ENCODE measurements at places on chromosomes 12 and 14. TPM values are rescaled to one million over a fixed set of nuclear protein-coding genes. Genes with fewer than 3 reads are reported as not detected.

DNA sequence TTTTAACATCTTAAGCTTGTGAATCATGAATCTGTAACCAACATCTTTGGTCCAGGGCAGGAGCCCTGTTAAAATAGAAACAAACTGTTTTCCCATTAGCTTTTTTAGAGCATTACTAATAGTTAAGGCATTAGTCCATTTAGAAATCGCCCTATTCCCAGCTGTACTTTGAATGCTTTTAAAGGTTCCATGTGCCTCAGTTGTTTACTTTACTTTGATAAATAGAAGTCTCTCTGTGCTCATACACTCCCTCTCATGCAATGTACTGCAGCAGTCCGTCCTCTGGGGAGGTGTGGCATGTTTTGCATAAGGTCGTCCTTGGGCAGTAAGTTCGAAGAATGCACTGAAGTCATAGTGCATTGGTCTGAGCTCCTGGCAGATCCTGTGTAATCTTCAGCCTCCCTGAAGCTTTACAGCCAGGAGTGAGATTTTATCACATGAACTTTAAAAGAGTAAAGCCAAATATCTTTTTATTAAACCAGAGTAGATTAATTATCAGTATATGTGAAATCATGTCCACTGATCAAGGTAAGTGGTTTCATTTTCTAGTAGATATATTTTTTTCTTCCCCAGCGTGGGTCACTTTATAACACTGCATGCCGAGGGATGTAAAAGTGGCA, 134.7 kb downstream of the FGD4 start:
- peak; percentile 73 for DNase-seq

The ADGRD1 gene
- not detected for total RNA-seq

GRCh38 chr14:95062946-95063345, 94.4 kb downstream of the DICER1 start:
- no peak for DNase-seq

DNA sequence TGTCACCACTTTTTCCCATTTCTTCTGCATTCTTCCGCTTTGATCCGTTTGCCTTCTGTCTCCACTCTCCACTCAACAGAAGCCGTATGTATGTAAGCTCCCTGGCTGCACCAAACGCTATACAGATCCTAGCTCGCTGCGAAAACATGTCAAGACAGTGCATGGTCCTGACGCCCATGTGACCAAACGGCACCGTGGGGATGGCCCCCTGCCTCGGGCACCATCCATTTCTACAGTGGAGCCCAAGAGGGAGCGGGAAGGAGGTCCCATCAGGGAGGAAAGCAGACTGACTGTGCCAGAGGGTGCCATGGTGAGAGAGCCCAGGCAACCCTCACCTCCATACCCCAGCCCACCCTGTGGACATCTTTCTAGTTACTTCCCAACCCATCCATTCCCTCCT, 8.3 kb downstream of the GLI1 start:
- DNase-seq = no peak

- no peak for DNase-seq
Observed at GRCh38 chr14:101449114-101449513, 112.2 kb upstream of the DIO3 start.

DNA sequence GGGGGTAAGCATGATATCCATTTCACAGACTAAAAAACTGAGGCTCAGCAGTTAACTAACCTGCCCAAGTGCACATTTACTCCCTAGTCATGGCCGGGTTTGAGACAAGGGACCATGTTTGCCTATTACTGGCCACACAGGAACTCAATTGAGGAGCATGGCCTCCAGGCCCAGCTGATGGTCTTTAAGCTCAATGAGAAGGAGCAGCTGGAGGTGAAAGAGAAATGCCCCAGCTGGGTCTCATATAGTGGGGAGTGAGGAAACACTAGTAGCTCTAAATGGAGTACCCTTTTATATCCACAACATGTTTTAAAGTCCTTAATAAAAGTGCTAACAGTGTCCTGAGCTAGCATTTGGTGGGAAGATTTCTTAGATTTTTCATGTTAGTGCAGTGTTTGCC, 1.6 kb downstream of the TDP1 start:
- no peak for DNase-seq

The LBHD2 gene
- not detected for total RNA-seq

DNA sequence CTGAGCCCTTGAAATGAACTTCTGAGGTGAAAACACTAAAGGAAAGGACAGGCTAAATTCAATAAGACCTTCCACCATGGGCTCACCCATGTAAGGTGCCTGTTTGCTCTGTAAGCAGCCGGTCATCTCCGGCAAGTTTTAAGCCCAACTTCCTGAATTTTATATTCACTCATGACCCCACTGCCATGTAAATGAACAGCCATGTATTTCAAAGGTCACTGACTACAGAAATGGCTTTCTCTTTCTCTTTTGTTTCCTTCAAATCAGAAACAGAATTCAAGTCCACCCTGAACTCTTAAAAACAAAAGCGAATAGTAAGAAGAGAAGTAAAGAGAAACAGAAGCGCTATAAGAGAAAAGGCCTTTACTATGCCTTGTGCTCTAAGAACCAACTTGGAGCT, 61.7 kb upstream of the OVCH1 start:
- DNase-seq = no peak

GRCh38 chr12:94206886-94207285, 58.5 kb downstream of the PLXNC1 start:
- DNase-seq = no peak

The TMEM260 gene
- total RNA-seq = 16.0 TPM

The CCDC196 gene
- not detected for total RNA-seq

DNA sequence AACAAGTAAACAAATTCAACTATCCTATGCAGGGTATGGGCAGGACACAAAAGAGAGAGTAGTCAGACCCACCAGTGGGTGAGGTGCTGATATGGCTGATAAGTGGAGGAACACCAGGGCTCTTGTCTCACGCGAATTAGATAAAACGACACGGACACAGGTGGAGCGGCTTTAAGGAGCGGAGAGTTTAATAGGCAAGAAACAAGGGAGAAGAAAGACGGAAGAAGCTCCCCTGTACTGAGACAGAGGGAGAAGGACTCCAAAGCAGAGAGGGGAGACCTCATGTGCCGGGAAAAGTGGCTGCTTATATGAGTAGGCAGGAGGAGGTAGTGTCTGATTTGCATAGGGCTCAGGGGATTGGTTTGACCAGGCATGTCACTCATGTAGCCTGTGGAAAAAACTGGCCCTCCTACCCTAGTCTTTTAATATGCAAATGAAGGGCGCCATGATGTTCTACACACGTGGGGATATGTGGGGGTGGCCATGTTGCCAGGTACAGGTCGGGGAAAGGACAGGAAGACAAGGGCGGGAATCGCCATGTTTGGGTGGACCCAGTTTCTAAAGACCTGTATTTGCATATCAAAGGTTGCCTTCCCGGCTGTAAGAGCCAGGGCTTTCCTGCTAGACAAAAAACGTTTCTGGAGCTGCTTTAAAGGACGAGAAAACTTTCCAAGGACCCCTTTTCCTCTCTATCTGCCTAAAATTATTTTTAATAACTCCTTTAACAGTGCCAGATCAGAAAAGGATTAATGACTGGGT, 28.8 kb downstream of the RPGRIP1 start:
- DNase-seq = peak; percentile 93

The TEAD4 gene
- 8.8 TPM for total RNA-seq

DNA sequence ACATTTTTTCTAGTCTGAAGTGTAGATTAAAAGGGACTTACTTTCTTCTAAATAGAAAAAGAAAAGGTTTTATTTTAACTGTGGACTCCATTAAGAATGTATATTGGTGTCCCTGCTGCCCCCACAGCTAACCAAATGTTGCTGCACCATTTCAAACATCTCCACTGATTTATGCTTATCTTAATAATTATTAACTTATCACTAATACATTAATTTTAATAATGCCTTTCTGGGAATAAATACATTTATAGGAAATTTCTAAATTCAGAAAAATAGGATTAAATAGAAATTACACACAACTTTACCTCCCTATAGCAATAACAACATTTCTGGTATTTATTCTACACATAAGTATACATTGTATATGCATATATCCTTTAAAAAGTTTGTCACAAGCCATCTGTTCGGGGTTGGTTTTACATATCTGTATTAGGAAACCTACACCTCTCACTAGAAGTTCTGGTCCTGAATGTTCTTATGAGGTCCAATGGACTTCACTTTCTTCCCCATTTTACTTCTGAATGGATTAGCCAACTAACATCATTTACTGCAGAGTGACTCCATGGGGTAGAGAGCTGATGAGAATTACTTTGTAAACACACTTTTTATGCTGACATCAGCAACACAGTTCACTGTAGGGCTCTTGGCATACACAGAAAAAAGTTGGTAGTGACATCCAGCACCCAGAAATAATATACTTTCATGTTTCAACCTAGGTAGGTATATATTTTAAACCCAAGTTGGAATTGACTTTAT, 9.4 kb upstream of the SELPLG start:
- no peak for DNase-seq

GRCh38 chr14:104084251-104085002, 1.1 kb upstream of the ASPG start:
- DNase-seq = no peak

DNA sequence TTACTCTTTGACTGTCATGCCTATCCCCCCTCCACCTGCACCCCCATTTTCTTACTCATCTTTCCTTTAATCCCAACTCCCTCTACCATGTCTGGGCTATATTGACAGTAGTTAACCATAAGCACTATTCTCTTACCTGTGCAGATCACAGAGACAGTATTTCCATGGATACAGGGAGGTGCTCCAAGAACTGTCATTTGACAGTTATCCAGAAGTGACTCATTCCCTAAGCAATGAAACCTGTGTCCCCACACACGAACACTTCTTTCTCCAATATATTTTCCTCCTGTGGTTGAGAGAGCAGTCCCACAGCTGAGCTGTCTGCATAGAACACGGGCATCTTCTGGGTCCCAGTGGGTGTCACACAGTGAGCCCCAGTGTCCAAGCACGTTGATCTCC, 68.8 kb downstream of the CD163L1 start:
- peak; percentile 9 for DNase-seq

GRCh38 chr12:109020796-109021380, at the start of gene SVOP:
TSS of gene SVOP (minus strand) at chr12:109021068. CDS start at chr12:109020868, 200 bp downstream.
- DNase-seq = peak; percentile 65

- no peak for DNase-seq
Observed at GRCh38 chr12:117404940-117405339, 43.5 kb upstream of the NOS1 start.

GRCh38 chr14:64639340-64639821, 64.8 kb upstream of the PLEKHG3 start:
- peak; percentile 73 for DNase-seq

- DNase-seq = peak; percentile 82
Observed at GRCh38 chr14:73723797-73724661, 9.8 kb upstream of the PNMA1 start.

DNA sequence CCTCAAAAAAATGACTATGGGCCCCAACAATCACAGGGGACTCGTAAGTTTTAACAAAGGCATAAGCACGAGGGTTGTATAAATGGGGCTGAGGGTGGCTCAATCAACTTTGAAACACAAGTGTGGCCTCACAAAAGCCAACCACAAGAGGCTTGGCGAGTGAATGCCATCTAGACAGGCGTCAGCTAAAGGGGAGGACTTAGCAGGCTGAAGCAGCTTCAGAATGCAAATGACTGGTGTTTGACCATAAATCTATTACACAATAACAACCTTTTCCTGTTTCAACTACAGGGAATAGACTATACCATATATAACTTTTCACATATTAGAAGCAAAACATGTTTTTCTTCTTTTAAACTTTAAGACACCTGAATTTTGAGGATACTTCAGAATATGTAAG, 777.9 kb downstream of the FSCB start:
- DNase-seq = no peak

DNA sequence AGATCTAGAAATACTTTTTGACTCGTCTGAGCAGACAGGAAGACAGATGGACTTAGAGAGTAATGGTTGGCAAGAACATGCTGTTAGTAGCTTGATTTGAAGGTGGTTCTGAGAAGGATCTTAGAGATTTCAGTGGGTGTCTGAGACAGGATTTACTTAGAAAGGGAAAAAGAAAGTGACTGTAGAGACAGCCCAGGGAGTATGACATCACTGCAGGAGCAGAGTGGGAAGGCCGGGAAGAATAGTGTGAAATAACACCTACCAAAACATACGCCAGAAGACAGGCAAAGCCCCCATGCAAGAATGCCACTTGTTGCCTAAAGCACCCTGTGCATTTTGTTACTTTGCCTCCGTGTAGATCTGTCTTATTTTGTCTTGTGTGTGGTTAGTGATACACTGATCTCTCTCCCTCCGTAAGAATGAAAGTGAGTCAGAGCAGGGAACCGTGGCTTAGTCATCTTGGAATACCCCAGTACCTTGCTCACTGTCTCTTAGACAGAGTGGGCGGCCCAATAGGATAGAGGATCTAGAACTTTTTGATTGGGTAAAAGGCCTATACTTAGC, 161.3 kb upstream of the IFNG-AS1 start:
- DNase-seq = peak; percentile 99

- DNase-seq = no peak
Observed at GRCh38 chr12:11669348-11669747, 19.9 kb downstream of the ETV6 start.

The PTGES3 gene
- 63.5 TPM for total RNA-seq

DNA sequence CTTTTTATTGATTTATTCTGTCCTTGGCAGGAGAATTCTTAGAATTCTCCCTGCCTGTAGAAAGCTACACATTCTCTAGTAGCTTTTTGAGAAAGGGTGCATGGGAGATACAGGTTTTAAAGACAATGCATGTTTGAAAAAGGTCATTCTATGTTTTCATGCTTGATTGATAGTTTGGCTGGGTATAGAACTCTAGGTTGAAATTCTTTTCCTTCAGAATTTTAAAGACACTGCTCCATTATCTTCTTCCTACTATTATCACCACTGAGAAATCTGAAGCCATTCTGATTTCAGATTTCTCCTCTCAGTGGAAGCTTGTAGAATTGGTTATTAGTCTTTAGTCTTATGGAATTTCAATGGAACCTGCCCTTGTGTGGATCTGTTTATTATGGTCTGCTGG, 14.0 kb downstream of the ATF7IP start:
- DNase-seq = no peak

DNA sequence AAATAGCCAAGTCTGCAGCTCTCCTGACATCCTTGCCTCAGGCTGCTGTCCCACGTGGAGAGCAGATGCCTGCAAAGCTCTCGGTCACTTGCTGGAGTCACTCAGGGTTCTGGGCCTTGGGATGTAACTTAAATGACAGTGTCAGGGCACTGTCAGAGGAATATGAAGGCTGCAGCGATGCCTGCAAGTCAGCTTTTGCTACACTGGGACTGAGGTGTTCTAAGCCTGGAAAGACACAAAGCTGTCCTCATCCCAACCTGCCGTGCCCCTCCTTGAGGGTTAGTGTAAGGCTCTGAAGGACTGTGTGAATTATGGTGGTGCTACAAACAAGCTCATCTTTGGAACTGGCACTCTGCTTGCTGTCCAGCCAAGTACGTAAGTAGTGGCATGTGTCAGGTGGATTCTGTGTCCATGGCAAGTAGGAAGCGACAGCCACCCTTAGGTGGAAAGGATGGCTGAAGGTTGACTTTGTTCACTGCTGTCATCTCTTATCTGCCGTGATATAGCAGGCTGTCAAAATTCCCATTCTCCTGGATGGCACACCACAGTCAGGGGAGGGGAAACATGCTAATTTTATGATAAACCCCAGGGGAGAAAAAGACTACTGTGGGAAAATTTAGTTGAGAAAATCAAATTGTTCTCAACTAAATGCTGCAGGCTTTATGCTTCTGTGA, 79.9 kb downstream of the DAD1 start:
- no peak for DNase-seq

Measured in mammary epithelial cell (primary cell).